Suppressor macrophage treated with lipopolysaccharide for 1 hour (primary cell): ENCODE measurements at places on chromosomes 4 and X.
A peak's percentile ranks its signal among the peaks of the same experiment; 100 is the strongest.

- peak; percentile 98 for DNase-seq
Measured at GRCh38 chr4:48269861-48270522, 354 bp upstream of the TEC start.

GRCh38 chr4:186669159-186669731 is 54.4 kb downstream of the FAT1 start:
- DNase-seq = peak; percentile 2

GRCh38 chr4:76035141-76035540 is 729 bp downstream of the CXCL11 start:
- DNase-seq = peak; percentile 91

DNA sequence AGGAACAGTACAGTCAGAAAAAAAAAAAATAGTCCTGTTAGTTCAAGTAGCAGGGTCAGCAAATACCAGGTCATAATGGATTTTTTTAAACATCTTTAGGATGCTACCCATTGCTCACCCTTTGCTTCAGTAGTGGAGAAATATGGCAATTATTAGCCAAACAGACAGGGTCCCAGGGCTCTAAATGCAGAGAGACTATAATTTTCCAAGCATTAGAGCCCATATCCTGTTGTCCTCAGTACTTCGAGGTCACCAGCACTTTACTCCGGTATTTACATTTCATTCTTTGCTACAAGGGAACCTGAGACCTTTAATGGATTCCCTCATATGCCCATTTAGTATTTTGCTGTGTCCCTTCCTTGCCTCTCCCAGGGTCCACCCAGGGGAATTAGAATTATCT is 1562.9 kb upstream of the TENM3 start:
- DNase-seq = no peak

GRCh38 chr4:34633241-34633640 is 1611.1 kb downstream of the ARAP2 start:
- no peak for DNase-seq

GRCh38 chr4:53376900-53377299 is 541 bp upstream of the FIP1L1 start:
- no peak for DNase-seq

- no peak for DNase-seq
Measured at GRCh38 chr4:40190880-40191815, 5.7 kb upstream of the RHOH start.

DNA sequence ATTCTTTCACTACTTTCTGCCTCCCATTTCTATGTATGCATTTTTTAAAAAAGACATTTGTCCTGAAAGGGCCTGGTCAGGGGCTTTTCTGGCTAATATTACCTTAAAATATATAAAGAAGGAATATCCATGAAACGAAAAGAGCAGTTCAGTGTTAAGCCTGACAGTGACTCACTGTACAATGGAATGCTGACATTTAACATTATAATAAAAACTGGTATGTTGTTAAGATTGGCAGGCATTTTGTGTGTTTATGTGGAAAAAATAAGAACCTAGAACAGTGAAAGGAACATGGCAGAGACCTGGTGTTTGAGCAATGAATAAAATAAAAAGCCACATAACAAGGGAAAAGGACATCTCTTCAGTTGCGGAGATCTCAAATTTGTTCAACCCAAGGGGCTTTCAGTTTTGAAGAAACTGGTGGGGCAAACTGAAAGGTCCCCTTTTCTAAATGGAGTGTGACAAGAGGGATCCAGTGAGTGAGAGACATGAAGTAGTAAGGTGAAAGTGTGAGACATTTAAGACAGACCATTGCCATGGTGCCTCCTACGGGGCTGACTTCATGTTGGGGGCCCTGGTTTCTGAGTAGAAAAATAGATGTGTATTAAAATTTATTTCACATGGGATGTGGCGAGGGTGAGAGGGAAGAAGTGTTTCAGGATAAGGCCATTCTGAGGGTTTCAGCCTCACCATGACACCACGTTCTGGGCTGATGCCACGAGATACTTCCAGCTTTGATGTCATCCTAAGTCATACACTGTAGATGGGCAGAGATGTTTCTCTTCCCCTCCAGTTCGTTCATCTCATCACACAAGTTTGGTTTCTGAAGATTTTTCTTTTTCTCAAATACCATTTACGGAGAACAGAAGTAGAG is 324.9 kb downstream of the PPP3CA start:
- DNase-seq = no peak
